ENCODE measurements at places on chromosomes 11 and 22.
A peak's percentile ranks its signal among the peaks of the same experiment; 100 is the strongest.

DNA sequence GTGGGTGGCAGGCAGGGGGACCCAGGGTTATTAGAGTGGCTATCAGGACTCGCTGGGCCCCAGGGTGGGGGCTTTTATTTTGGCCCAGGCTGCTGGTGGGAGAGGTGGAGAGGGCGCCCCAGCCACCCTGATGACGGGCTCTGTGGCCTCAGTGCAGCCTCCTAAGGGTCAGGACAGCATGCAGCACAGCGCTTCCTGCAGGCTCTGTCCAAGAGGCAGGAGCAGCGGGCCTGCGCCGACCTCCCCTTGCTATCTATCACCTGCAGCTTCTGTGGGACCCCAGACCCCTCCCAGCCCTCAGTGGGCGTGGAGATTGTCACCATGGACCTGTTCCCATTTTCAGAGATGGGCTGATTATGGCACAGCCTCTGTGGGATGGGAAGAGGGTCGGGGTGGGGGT is 54.3 kb upstream of the PPARA start:
- no peak for DNase-seq

DNA sequence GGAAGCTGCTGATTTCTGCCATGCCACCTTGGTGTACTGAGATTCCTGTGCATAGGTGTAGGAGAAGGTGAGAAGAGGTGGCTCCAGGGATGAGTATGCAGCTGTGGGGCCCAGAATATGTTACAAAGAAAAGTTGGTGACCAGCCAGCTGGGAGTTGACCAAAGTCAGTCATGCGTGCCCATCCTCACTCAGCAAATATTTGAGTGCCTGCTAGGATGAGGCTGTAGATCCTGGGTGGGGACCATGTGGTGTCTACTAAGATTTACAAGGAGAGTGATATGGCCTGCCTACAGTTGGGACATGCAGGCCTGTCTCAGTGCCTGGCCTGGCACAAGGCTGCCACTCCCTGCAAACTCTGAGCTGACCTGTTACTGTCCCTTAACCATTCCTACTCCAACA is 19.4 kb downstream of the RNF185 start:
- DNase-seq = no peak

DNA sequence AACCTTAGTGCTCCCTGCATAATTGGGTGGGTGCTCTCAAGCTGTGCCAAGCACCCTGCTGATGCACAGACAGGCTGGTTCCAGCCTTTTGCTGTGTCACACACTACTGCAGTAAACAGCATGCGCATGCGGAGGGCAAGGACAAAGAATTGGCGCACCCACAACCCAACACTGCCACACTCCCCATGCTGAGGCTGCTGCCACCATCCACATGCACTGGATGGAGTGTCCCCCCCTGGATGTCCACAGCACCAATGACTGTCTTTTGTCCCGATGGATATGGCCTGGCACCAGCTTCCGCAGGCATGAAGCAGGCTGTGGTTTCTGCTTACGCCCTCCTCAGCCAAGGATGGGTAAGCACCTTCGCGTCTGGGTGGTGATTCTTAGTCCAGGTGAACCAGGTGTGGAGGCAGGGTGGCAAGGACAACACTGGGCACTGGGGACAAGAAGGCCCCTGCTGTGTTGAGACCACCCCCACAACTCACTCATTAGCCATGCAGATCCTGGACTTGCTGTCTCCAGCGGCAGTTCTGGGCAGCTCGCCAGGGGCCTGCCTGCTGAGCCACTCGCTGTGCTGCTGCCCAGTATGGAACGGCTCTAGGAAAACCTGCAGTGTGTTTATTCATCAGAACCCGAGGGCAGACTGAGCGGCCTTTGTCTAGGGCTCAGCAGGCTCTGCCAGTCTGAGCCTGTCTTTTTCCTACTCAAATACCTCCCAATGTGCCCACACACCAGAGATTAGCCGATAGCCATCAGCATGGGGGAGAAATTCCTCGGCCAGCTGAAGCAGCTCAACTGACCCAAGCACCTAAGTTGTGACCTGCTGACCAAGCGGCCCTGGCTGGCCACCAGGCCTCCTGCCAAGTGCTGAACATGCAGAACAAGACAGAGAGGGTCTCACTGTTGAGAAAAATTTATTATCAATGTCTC is 8.2 kb upstream of the NAP1L4 start:
- no peak for DNase-seq

DNA sequence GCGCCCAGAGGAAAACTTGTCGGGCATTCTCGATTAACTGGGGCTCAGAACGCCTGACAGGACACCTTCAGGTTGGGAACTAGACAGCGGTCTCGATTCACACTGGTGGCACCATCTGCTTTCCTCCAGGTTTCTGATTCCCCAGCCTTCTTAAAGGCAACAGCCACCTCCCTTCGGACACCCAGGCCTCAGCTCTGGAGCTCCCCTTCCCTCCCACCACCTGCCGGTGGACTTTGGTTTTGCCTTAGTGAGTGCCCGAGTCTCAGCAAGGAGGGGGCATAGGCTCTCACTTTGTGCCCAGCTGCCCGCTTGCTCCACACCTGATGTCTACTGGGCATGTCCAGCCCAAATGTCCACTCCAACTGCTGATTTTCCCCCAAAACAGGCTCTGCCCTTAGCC is 110.4 kb upstream of the PARVA start:
- peak; percentile 63 for DNase-seq

DNA sequence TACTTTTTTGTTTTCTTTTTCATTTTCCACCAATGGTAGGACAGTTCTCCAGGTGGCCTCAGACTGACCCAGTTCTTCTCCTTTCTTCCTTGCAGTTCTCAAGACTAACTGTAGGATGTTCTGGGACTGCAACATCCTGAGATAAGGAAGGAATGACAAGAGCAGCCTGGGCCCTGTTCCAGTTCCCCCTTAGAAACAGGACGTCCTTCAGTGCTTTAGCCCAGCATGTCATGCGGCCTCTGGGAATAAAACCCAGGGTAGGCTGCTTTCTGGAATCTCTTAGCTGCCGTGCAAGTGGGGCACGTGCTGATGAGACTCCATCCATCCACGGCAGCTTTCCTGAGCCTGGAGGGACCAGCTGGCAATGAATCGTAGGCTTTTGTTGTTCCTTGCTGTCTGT is 24.0 kb upstream of the CADM1 start:
- DNase-seq = peak; percentile 66

DNA sequence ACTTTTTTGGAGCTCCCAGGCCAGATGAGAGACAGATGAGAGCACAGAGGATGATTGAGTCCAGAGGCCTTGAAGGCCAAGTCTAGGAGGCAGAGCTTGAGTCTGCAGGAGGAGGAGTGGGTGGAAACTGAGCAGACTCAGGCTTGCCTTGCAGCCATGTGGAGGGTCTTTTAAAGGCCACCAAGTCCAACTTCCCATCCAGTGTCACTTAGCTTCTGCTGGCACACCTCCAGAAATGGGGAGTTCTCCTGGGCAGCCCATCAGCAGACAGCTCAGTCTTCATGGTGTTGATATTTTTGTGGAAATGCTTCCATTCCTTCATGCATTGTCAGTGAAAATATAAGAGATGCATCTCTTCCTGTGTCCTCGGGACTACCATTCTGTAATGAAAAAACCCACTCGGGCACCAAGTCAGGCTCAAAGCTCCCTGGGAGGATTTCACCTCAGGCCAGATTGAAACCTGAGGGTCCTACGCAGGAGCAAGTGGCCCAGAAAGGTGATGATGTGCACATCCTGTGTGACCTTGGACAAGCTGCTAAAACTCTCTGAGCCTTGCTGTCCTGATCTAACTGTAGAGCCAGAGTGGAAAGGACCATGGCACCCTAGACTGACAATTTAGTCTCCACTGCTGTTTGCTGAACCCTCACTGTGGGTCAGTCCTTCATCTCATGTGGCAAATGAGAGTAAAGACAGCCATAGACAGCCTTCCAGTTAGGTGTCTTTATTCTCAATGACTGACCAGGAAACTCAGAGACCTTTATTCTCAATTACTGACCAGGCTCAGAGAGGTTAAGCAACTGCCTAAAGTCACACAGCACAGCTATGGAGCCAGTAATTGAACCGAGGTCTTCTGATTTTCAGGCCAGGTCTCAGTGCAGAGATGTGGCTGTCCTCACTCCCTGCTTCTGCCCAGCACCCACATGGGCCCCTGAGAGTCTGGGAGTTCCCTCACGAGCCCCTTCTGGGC is 2.9 kb upstream of the LRRC32 start:
- no peak for DNase-seq

GRCh38 chr22:30557243-30557642 is 10.7 kb upstream of the SEC14L6 start:
- no peak for DNase-seq

DNA sequence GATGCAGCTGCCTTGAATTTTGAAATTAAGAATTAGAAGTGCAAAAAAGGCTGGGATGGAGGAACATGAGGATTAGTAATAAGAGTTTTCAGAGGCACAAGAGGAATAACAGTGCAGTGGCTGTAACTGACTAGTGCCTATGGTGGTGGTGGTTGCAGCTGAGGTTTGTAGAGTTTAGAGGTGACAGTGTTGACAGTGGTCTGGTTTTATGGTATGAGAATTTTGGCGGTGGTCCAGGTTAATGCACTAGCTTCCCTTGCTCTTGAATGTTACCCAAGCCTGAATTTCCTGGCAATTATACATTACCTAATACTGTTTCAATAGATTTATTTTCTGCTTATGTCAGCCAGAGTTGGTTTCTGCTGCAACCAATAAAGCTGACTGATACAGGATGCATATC is 112.8 kb upstream of the C11orf87 start:
- no peak for DNase-seq

- no peak for DNase-seq
Measured at GRCh38 chr11:2995031-2995561, 3.0 kb upstream of the NAP1L4 start.

DNA sequence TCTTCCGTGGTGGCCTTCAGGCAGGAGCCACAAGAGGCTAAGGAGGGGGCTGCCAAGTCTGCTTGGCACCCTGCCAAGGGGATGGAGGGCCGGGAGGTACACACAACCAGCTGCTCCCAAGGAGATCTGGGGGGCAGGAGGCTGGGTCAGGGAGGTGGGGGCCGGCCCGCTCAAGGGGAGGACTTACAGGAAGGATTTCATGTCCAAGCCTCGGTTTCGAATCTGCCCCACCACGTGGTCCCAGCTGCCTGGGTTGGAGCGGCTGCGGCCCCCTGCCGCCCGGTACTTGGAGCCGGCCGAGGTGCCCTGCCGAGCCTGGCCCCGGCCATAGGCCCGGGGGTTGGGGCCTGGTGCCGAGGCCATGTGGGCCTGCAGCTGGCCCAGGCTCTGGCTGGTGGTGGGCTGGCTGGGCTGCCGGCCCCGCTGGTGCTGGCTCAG is 33.5 kb downstream of the LRRC10B start:
- DNase-seq = no peak

DNA sequence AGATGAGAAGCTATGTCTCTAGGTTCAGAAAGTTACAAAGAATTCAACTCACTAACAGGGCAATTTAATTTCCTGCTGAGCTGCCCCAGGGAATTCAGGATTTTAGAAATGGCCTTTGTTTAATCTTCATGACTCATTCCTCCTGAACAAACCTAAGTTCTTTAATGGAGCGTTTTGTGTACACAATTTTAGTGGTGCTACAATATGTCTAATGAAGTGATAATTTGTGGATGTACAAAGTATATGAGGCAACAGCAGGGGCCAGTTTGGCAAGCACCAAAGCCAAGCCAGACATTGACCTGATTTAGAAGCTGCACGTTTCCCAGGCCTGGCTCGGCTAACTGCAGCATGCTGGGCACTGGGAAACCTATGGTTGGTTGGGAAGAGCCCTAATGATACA is 34.4 kb upstream of the HEPHL1 start:
- DNase-seq = no peak

GRCh38 chr11:102886999-102887398 is 12.2 kb upstream of the MMP12 start:
- no peak for DNase-seq

DNA sequence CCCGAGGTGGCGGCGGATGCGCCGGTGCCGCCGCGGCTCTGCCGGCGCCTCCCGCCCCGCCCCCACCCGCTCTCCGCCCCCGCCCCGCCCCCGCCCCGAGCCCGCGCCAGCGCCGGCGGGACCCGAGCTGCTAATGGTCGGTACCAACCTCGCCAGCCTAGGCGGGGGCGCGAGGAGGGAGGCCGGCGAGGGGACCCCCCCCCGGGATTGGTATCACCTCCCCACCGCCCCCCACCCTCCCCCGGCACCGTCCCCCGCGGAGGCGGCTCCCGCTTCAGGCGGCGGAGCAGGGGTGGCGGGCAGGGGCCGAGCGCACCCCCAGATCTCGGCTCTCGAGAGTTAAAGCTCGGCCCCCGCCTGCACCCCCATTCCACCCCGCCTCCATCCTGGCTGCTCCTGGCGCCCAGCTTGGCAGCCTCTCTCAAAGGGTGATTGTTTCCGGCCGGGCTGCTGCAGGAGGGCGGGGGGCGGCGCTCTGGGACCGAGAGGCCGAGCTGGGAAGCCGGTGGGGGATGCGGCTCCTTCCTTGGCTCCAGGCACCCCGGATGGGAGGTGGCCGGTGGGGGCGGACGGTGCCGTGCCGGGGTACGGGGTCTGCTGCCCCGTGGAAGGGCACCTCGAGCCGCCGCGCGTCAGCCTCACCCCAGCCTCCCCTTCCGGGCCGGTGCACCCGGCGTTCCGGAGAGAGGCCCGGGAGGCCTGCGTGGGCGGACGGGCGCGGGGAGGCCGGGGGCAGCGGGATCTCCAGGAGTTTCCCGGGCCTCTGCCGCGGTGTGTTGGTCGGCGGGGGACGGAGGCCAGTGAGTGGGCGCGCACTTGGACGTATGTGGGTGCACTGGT is at the start of gene B3GAT1:
Gene B3GAT1, minus strand, starts transcription at position 40 of the 840 bp plus-strand sequence. CDS start 24,583 bp downstream, outside the sequence.
- DNase-seq = no peak

DNA sequence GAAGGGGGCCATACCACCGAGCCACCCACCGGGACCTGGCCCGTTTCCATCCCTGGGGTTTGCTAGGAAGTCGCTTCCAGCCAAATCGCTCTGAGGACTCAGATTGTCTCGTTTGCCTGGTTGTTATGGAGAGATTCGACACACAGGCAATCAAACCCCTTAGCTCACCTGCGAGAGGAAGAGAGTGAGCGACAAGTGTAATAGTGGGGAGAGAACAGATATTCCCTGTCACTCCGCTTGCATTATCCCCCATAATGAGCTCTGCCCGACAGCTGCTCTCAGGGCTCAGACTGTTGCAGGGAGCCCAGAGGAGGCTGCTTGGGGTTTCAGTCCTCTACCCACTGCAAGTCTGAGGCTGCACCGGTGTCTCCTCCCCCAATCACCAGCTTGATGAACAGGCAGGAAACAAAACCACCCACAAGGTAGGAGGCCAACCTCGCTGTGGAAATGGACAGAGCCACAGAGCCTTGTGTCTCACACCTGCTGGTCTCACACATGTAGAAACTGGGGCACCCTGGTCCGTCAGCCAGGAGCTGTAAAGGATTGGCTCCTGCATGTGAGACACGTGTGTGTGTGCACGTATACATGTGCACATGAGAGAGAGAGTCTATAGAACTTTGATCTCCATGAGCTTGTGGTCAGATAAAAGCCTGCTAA is 351.1 kb downstream of the BUD13 start:
- DNase-seq = no peak

GRCh38 chr11:60161107-60161506 is 21.8 kb downstream of the MS4A6A start:
- no peak for DNase-seq

- DNase-seq = peak; percentile 87
Measured at GRCh38 chr11:12802418-12803085, 128.3 kb downstream of the TEAD1 start.

- no peak for DNase-seq
Measured at GRCh38 chr11:82634091-82634490, 99.6 kb downstream of the FAM181B start.

Data from ELF-1 (cell line).